ENCODE measurements at places on chromosomes 5 and 9.

- no peak for DNase-seq
Measured at GRCh38 chr5:80411589-80412219, 3.8 kb downstream of the ZFYVE16 start.

- no peak for DNase-seq
Measured at GRCh38 chr9:87433853-87434252, 63.8 kb upstream of the DAPK1 start.

DNA sequence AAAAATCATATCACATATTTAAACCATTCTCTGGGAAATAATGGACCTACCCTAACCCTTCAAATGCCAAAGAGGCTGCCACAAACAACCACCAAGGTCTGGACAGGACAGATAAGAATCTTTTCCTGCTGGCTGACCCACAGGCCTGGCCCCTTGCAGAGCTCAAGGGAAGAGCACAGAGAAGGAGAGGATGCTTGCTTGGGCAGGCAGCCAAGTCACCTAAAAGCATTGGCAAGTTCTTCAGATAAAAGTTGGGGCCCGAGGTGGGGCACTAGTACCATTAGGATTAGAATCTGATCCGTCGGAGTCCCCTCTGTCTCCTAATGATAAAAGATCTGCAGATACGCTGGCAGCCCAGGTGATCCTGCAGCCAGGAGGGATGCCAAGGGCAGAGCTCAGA lies 176.6 kb downstream of the GABBR2 start:
- DNase-seq = no peak

GRCh38 chr5:35811108-35811741 lies 45.5 kb upstream of the IL7R start:
- peak; percentile 39 for DNase-seq

DNA sequence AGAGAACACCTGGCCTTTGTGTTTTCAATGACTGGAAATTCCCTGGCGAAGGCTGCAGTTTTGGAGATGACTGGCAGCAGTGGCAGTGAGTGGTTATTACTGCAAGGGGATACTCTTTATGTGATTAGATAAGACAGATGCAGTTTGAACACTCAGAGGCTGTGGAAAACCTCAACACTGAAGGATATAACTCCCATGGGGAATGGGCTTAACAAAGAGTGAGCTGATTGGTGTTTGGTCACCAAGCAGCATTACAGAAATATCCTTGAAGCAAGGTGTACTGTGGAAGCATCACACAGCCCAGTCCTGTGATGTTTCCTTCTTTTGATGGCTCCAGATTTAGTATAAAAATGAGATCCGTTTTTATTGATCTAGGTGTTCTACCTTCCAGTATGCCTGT lies 490.7 kb upstream of the PTPRD start:
- DNase-seq = no peak

- DNase-seq = no peak
Measured at GRCh38 chr5:78747055-78747454, 98.5 kb upstream of the LHFPL2 start.

DNA sequence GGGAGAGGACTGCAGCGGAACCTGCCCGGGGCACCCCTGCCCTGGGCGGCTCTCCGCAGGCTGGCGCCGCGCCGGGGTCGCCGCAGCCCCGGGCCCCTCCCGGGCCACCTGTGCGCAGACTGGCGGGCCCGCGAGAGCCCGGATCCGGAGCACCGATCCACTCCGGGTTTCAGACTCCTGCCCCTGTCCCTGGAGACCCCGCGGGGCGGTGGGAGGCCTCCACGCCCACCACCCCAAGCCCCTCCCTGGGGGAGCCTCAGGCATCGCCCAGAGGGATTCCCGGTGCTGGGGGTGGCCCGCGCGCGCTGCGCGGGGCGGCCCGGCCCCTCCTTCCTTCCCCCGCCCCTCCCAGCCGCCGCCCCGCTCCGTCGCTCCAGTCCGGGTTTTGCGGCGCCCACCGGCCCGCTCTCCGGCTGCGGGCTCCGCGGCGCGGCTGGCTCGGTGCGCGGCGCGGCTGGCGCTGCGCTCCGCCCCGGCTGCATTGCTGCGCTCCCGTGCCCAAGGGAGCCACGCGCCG lies at the start of gene UNC5A:
Gene UNC5A, plus strand, starts transcription at position 479 of the 517 bp plus-strand sequence. CDS start 192 bp downstream, outside the sequence.
- DNase-seq = peak; percentile 60

DNA sequence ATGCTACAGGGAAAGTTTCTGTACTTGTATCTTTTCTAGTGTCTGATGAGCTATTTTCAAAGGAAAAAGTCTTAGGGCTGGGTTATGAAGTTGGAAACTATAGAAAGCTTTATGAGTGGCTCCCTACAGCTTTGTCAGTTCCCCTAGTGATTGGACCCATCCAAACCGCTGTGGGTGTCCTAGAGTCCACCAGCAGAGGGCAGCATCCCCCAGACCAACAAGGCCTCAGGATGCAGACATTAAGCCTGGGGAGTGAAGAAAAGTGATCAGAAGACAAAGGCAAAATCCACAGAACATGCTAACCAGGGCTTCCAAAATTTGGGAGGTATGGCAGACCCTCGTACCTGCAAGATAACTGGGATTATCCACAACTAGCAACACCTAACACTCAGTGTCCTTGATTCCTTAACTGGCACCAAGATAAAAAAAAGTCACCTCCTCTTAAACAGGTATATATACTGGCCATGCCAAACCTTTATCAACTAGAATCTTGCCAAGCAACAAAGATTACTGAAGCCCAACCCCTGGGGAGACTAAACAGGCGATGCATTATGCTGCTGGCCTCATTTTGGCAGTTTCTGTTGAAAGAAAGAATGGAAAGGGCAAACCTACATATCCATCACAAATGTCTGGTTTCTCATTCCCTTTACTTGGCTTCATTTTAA lies 110.4 kb upstream of the NR5A1 start:
- DNase-seq = peak; percentile 62

DNA sequence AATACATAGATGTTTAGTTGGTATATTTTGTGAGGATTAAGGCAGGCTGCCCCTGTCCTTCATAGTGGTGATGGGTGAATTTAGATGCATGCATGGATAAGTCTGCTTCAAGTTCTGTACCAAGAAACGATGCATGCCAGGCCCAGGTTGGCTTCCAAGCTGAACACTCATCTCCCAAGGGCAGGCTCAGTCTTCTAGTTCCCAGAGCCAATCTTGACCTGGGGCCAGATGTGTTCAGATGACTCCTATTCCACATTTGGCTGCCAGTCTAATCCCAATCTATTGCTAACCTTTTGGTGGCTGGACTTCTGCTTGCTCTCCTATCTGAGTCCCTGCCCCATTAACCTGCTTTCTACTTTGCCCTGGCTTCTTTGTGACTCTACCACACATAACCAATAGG lies 18.5 kb upstream of the SNAPC3 start:
- DNase-seq = no peak

DNA sequence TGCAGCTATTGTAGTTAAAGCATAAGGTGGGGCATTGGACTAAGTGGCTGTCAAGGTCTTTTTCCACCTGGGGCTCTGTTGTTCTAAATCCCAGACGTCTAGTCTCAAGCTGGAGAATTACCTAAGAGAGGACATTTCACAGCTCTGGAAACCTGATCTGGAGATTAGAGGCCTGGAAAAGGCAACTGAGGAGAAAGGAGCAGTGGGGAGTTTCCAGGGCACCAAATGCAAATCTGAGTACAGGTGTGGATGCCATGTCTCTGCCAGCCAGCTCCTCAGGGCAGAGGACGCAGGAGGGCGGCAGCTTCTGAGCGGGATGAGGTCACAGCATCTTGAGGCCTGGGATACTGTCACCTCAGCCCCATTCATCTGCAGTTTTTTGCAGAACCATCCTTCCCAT lies 65.2 kb downstream of the PPARGC1B start:
- no peak for DNase-seq

DNA sequence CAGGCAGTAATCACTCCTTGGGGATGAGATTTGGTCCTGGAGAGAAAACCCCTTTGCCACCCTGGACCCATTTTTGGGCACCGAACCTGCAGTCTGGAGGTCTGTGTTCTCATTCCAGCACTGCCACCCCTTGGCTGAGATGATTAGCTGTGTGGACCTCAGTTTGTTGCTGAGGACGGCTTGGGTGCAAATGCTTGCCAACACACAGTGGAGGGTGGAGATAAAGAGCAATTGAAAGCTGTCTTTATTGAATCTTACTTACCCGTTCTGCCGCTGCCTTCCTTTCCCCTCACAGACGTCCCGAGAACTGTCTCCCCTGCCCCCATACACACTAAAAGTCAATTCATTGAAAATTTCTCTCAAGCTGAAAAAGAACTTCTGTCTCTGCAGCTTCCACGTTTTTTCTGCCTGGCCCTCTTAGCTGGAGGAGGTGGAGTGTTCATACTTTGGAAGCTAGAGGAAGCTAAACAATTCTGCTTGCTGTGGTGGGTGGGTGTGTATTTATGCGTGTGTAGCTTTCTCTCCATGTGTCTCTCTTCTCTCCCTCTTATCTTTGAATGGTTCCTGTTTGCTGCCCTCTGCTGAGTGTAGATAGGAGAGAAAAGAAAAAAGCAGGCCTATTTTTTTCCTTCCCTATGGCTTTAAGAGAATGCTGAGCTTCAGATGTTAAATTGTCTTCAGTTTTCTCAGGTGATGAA lies 6.6 kb downstream of the GALNT10 start:
- no peak for DNase-seq

- no peak for DNase-seq
Measured at GRCh38 chr5:95668728-95669127, 14.1 kb downstream of the SPATA9 start.

DNA sequence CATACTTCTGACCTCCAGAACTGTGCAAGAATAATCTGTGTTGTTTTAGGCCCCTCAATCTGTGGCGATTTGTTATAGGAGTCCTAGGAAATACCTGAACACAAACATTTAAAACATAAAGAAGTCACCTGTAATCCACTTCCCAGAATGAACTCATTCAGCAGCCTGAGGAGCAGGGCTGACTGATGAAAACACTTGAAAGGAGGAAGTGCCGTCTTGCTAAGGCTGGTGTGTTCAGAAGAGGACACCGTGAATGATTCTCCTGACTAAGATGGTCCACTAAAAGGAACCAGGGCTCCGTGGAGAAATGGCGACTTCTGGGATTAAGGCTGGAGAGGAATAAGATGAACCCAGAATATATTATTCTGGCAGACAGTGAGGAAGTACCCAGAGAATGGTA lies 18.7 kb upstream of the MARCHF6 start:
- DNase-seq = no peak

- DNase-seq = no peak
Measured at GRCh38 chr5:9833871-9834270, 203.7 kb upstream of the TAS2R1 start.

- peak; percentile 37 for DNase-seq
Measured at GRCh38 chr5:172688349-172689217, 47.5 kb downstream of the NEURL1B start.

GRCh38 chr9:131677444-131678180 lies 62.3 kb downstream of the RAPGEF1 start:
- DNase-seq = no peak

- DNase-seq = no peak
Measured at GRCh38 chr9:98071737-98072136, 15.2 kb downstream of the NANS start.

DNA sequence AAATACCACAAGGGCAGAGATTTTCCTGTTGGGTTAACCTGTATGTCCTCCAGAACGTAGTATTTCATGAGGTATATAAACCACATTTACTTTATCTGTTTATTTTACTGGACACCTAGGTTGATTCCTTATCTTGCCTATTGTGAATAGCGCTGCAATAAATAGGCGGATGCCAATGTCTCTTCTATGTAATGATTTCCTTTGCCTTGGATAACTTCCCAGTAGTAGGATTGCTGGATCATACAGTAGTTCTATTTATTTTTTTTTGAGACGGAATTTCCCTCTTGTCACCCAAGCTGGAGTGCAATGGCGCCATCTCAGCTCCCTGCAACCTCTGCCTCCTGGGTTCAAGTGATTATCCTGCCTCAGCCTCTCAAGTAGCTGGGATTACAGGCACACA lies 15.6 kb upstream of the TUT7 start:
- DNase-seq = no peak

- DNase-seq = no peak
Measured at GRCh38 chr5:4361753-4362152, 766.1 kb downstream of the IRX1 start.

DNA sequence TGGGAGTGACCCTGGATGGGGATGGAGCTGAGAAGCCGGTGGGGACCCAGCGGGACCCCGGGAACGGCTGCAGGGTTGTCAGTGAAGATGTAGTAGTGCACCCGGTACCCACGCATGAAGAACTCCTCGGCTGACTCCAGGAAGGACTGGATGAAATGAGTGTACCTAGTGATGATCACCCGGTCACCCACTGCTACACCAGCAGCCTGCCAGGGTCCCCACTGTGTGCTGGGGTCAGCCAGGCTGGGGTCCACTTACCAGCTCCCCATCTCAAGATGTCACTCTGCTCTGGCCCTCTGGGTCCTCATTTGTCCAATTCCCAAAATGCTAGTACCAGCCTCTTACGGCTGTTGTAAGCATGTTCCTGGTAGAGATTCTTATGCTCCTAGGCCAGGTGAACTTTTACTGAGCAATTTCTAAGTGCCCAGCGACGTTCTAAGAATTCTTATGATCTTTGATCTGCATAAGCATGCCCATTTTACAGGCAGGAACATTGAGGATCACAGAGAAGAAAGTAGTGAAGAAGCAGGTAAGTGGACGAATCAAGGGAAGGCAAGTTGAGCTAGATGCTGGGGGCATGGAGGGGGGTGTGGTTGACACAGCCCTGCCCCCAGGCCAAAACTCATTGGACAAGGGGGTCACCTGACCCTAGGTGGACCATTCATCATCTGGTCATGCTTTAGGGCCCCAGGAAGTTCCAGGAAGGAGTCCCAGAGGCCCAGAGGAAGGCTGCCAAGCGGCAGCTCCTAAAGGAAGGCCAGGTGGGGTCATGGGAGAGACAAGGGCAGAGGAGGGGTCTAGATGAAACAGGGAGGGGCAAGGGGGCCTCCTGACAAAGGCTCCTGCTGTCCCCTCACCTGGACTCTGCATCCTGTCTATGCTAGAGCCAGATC lies 9.4 kb downstream of the GBGT1 start:
- DNase-seq = no peak

- no peak for DNase-seq
Measured at GRCh38 chr5:56475689-56476486, 242.8 kb upstream of the ANKRD55 start.

GRCh38 chr9:76180541-76180940 lies 213.7 kb downstream of the RFK start:
- no peak for DNase-seq

- no peak for DNase-seq
Measured at GRCh38 chr9:92764381-92764987, at the start of gene BICD2. TSS of gene BICD2 (minus strand) at chr9:92764833. CDS start at chr9:92764744, 89 bp downstream.

- no peak for DNase-seq
Measured at GRCh38 chr5:171537070-171537849, 117.8 kb downstream of the FGF18 start.

- no peak for DNase-seq
Measured at GRCh38 chr5:172322028-172322965, 38.7 kb upstream of the UBTD2 start.

DNA sequence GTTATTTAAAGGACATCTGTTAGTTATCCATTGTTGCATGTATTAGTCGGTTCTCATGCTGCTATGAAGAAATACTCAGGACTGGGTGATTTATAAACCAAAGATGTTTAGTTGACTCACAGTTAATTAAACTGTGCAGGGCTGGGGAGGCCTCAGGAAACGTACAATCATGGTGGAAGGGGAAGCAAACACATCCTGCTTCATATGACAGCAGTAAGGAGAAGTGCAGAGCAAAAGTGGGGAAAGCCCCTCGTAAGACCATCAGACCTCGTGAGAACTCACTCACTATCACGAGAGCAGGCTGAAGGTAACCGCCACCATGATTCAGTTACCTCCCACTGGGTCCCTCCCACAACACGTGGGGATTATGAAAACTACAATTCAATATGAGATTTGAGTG lies 2064.1 kb downstream of the MAT2B start:
- DNase-seq = no peak

- DNase-seq = no peak
Measured at GRCh38 chr5:56565644-56566043, 249.7 kb upstream of the MAP3K1 start.
